Activated CD4-positive, alpha-beta memory T cell treated with anti-CD3 and anti-CD28 coated beads for 36 hours (primary cell): ENCODE measurements at places on chromosomes 3 and 15. TPM values are rescaled to one million over a fixed set of nuclear protein-coding genes. Genes with fewer than 3 reads are reported as not detected.

The CPNE9 gene
- total RNA-seq = not detected

The LRRC15 gene
- not detected for total RNA-seq

DNA sequence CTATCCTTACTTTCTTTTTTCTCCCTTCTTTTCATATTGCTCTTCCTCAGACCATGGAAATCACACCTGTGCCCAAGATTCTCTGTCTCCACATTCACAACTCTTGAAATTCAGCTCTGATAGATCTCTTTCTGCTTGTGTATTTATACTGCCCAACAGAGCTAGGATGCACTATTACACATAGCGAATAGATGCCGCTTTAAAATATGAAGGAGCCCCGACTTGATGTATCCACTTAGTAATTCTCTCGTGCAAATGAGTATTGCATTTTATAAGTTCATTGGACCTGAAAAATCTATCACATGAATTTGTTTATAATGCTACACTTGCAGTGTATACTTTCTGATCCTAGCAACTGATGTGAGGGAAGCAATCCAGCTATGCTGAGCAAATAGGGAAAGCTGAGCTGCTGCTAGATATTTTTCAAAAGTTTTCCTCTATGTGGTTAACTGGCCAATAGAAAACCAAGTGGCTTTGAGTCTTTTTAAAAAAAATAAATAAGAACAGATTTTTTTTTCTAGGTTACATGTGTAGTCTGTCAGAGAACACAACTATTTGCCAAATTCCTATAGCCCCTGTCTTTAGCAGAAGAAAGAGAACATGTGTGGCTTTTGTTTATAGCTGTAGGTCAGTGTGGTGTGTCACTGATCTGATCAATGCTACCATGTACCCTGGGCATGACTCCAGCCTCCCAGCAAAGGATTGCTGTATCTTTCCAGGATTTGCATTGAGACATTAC, 64.3 kb upstream of the LEKR1 start:
- DNase-seq = no peak

DNA sequence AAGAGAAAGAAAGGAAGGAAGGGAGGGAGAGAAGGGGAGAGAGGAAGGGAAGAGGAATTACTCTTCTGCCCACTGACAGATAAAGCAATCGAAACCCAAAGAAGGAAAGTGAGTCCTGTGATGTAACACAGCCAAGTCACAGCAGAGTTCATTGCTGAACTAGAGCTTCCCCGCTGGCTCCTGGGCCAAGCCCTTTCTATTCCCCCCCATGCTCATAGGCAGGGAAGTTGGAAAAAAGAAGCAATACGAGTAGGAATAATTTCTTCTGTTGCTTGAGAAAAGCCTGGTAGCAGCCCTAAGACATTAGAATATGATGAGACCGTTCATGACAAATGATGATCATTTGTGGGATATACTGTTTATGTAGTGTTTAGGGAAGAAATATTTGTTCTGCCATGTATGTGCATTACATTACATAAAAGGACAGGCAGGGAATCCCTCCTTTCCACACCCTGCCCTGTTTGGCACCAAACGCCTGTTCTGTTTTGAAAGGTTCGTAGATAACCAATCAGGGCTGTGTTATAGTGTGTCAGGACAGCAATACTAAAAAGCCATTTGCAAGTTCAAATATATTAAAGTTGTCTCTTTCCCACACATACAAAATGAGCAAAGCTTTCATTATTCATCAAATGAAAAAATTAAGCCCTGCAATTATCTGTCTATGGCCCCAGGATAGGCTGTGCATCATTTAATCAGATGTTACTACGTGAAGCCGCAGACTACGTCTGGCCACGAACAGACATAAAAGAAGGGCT, 111.0 kb upstream of the TRPM1 start:
- peak; percentile 5 for DNase-seq

GRCh38 chr15:29664406-29664805, 157.9 kb downstream of the TJP1 start:
- DNase-seq = no peak

DNA sequence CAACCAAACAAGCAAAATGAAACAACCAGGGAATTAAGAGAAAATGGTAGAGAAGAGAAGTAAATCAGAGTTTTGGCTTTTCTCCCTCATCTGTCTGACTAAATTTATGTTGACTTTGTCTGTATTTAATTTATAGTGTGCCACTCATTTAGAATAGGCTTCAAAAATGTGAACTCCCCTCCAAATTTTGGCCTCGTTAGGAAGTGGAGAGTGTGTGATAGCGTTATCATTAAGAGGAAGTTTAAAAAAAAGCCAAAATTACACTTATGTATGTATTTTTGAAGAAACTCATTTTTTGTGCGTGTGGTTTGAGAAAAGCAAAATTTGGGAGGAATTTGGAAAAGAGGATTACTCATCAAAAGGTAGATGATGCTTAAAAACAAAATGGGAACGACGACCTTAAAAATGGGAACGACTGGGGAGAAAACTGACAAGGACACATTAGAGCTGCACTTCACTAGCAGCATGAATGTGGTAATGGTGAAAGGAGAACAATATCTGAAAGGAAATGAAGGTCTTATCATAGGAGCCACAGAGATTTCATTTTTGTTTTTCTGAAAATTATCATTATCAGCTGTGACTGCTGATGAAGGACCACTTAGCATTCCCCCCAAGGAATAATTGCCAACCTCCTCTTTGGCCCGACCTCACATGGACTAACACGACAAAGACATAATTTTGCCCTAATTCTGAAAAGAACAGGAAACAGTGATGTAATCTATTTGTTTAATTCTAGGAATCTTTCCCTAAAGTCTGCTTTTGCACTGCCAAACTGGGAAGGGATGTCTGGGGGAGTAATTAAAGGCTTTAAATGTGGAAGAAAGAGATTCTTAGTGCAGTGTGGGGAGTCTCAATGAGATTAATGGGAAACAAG, 163.2 kb upstream of the P2RY1 start:
- no peak for DNase-seq

The GRK7 gene
- not detected for total RNA-seq

- DNase-seq = peak; percentile 2
Measured at GRCh38 chr3:134076851-134077250, 47.1 kb upstream of the SLCO2A1 start.

The DZIP1L gene
- total RNA-seq = not detected

- no peak for DNase-seq
Measured at GRCh38 chr15:58694641-58695398, 54.7 kb downstream of the ADAM10 start.

GRCh38 chr15:67855842-67856241, 16.0 kb upstream of the RNU6-1 start:
- peak; percentile 63 for DNase-seq

DNA sequence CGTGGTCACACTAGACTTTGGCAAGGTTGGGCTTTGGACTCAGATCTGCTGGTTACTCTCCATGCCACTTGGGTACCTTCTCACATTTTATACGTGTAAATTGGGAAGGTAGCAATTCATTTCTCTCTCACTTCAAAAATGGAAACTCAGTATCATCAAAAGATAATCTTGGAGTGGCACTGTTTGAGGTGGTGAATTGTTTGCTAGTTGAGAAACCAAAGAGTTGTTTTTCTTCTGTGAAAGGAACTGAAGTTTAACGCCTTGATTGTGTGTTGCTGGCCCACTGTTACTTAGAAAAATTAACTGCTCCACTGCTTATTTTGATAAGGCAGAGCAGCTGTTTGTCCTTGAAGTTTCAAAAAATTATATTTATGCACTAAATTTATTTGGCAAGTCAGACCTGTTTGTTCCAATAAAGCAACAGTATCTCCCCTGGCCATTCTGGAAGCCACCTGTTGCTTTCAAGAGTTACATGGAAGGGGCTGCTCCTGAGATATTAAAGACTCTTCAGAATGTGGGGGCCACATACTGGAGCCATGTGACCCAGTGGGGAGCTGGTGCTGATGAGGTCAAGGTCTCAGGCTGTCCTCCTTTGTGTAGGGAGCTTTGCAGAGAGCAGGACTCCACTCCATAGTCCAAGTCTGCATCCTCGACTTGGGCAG, 16.2 kb downstream of the PLCL2 start:
- no peak for DNase-seq

The POU1F1 gene
- not detected for total RNA-seq

The ITPKA gene
- total RNA-seq = 3.5 TPM

- no peak for DNase-seq
Measured at GRCh38 chr15:69200832-69201745, 40.7 kb downstream of the GLCE start.

The PPARG gene
- total RNA-seq = 2.7 TPM

The RFTN1 gene
- 104 TPM for total RNA-seq

DNA sequence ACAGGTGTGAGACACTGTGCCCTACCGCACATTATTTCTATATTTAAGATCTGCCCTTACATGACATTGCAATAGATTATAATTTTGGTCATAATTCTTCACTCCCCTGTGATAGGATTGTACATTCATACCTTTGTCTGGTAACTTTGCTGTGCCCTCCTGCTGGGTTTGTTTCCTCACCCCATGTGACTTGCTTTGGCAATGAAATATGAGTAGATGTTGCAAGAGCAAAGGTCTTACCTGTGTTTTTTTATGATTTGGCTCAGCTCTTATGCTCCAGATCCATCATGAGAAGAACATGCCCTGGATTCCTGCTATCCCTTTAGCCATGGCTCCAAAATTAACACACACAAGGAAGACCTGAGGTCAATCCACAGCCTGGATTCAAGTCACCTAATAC, 137.7 kb upstream of the EOMES start:
- no peak for DNase-seq

DNA sequence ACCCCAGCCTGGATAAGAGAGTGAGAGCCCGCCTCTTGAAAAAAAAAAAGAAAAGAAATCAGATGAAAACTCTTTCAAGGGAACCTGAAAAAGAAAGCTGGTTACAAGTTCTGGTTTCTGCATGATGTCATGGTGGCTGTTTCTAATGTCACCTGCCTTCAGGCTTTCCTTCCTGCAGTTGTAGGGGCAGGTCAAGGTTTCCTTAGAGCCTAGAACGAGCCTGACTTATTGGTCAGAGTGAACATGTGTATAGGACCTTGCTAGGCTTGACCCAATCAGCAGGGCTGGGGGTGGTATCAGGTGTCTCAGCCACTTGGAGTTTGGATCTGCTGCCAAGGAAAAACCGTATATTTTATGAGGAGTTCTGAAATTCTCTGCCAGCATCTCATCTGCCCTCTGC, 3.8 kb downstream of the IVD start:
- no peak for DNase-seq

DNA sequence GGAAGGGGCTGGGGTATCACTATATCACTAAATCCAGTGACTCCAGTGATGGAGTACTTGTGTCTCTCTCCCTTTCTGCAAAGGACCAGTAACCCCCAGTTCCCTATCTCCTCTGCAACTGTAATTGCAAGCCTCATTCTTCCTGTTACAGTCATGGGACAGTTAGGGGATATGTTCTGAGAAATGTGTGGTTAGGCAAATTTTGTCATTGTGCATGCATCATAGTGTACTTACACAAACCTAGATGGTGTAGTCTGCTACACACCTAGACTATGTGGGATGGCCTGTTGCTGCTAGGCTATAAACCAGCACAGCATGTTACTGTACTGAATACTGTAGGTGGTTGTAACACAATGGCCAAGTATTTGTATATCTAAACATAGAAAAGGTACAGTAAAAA, 2.2 kb downstream of the VPS8 start:
- DNase-seq = no peak

DNA sequence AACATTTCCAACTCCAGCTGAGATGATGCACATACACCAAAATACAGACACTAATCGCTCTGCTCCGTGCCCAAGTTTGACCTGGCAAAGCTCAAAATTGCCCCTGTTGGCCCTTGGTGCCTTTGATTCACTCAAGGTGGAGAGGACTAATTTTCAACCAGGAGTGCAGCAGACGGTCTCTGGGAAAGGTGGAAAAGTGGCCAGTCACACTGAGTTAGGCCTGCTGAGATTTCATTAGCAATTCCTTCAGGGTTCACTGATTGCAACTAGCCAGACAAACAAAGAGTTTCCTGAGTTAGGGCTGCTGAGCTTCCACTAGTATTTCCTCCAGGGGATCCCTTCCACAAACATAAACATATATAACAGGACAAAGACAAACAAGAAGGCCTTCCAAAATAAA, 28.7 kb upstream of the LHFPL4 start:
- no peak for DNase-seq

DNA sequence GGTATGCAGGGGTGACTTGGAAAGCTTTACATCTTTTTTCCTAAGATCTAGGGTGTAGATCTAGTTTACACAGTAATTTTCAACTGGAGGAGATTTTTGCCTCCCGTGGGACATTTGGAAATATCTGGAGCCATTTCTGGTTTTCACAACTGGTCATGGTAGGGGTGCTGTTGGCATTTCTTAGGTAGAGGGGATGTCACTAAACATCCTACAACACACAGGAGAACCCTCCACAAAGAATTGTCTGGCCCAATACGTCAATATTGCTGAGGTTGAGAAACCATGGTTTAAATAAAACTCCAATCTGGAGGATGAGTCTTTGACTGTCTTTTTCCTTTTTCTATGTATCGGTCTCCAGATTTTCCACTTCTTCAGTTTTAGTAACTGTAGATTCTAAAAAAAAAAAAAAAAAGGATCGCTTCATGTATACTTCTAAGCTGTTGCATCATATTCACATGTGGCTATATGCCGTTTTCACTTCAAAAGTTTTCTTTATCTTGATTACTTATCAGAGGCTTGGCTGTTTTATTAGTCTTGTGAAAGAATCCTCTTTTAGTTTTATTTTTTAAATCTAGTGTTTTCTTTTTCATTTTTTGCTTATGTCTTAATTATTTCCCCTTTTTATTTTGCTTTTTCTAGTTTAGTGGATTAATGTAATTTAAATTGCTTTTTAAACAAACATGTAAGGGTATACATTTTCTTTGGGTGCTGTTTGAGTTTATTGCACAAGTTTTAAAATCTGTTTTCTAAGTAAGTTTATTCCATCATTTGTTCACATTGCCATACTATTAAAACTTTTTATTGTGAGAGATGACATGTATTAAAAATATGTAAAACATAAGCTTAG, 21.2 kb downstream of the UBE2Q2 start:
- no peak for DNase-seq

The CD200R1 gene
- total RNA-seq = 4.4 TPM

GRCh38 chr15:21260966-21261395, 179.3 kb downstream of the POTEB3 start:
- no peak for DNase-seq

The ITIH3 gene
- not detected for total RNA-seq

The LRTM1 gene
- total RNA-seq = not detected

DNA sequence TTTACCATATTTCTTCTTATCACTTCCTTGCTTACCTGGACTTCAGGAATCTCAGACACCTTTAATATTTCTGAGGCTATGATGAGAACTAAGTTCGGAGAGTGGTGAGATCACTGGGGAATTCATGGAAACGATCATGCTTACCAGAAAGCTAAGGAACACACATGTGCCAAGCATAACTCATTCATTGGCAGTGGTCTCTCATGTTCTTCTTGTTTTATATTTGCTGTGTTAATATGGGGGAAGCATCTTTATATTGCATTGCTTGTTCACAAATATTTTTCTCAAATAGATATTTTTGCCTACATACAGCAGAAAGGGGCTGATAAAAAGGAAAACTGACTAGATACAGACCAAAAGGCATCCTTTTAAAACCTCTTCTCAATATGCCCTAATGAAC, 55.8 kb downstream of the COL6A6 start:
- DNase-seq = no peak

GRCh38 chr15:100204211-100204610, 137.6 kb downstream of the ADAMTS17 start:
- DNase-seq = no peak
